ENCODE measurements at places on chromosomes 6 and 20.

DNA sequence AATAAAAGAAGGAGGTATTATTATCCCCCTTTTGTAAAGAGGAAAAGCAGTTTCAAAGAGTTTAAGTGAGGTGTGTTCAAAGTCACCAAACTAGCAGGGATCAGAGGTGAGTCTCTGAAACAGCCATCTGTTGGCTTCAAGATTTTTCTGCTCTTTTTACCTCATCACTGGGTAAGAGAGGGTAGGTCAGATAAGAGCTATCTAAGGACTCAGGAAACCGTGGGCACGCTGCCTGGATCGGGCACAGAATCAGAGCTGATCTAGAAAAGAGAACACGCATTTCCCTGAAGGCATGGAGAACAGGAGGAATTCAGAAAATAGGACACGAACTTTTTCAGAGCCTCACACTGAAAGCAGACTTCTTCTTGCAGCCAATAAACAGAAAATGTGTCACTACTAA is 65.8 kb upstream of the LY86 start:
- DNase-seq = no peak

DNA sequence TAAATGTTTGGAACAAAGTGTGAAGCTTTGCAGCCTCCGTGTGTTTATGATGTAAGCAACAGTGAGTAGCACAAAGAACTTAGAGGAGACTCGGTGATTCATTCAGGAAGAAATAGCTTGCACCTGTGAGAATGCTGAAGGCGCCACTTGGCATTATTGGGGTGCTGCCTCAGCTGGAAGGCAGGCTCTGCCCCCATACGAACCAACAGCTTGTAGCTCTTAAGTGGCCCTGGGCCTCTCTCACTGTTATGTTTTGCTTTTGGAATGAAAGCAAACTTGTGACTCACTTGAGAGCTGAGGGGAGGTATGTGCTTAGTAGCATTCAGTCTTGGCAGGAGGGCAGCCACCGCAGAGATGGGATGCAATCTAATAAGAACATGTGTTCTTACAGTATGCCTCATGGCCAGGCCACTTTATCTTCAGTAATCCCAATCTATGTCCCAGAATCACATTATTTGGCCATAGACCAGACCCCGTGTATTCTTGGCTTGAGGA is 310.7 kb downstream of the EYA4 start:
- DNase-seq = no peak

GRCh38 chr20:38221119-38221589 is 39.4 kb downstream of the KIAA1755 start:
- peak; percentile 21 for DNase-seq

DNA sequence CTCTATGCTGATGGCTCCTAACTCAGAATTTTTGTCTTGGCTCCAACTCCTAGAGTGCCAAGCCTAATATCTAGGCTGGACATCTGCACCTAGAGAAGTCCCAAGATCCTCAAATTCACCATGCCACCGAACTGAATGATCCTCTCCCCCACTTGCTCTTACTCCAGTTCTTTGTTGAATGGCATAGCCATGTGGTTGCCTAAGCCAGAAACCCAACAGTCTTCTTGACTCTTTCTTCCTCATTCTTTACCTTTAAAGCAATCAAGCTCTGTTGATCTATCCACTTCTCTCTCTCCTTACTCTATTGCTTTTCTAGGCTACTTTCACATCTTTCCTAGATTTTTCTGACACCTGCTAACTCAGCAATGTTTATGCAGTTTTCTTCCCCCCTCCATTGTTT is 126.5 kb upstream of the FOXO3 start:
- no peak for DNase-seq

GRCh38 chr20:44908987-44909871 is 631 bp upstream of the PABPC1L start:
- no peak for DNase-seq

- DNase-seq = no peak
Measured at GRCh38 chr6:29553268-29554057, 6.1 kb downstream of the UBD start.

Data from stimulated activated CD4-positive, alpha-beta T cell treated with anti-CD3 and anti-CD28 coated beads, Interleukin-15, amount 100 ng/mL, for 1 hour (primary cell).